ENCODE measurements at places on chromosomes 7 and 10.

DNA sequence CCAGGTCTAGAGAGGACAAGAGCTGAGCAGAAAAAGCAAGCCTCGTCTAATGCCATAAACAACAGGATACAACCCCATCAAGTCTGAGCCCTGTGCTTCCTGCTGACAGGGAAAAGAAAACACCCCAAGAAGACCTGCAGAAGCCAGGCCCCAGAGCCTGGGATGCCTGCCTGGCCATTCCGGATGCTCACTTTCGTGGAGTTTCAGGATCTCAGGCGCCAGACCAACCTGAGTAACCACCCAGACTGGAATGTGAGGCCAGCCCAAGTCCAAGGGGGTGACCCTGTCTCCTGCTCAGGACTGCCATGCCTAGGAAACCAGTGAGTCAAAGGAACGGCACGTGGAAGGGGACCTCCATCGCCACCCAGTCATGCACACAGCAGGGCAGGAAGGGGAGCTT, 74.3 kb downstream of the PLXNA4 start:
- DNase-seq = no peak

DNA sequence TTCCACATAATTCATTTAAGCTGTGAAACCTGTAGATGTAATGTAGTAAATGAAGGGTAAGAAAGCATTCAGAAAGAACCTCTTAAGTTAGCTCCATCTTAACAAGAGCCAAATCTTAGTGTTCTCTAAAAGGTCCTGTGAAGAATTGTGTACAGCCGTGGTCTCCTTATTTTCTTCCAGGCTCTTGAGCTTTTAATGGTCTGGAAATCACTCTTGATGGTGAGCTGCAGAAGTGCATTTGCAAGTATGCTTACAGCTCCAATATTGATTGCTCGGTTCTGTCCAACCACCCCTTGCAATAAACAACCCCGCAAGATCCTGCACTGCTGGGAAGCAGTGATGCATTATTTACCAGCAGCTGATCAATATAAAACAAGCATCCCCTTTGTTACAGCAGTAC, 690.8 kb upstream of the FZD8 start:
- DNase-seq = no peak

- no peak for DNase-seq
These were observed 44.9 kb downstream of the GNA12 start for GRCh38 chr7:2799253-2799652.

GRCh38 chr7:2465928-2466327, 10.3 kb downstream of the GRIFIN start:
- no peak for DNase-seq

DNA sequence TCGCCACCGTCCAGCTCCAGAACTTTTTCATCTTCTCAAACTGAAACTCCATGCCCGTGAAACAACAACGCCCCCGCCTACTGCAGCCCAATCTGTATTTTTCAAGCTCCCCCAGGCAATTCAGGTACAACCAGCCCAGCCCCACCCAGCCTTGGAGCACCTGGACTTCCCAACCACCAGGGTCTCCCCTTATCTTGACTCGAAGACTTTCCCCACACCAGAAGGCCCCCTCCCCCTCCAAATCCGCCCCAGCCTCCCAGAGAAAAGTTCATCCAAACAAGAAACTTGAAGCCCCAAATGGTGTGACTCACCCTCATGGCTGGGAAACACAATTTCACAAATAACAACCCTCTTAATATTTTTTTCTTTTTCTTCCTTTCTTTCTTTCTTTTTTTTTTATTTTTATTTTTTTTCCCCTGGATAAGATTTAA, 10.6 kb downstream of the ZCCHC24 start:
- DNase-seq = no peak

- no peak for DNase-seq
These were observed 61.2 kb upstream of the YAE1 start for GRCh38 chr7:39504963-39505362.

- no peak for DNase-seq
These were observed 352.7 kb upstream of the SEMA3A start for GRCh38 chr7:84547331-84547730.

- DNase-seq = no peak
These were observed 1.0 kb downstream of the POLM start for GRCh38 chr7:44081266-44081748.

DNA sequence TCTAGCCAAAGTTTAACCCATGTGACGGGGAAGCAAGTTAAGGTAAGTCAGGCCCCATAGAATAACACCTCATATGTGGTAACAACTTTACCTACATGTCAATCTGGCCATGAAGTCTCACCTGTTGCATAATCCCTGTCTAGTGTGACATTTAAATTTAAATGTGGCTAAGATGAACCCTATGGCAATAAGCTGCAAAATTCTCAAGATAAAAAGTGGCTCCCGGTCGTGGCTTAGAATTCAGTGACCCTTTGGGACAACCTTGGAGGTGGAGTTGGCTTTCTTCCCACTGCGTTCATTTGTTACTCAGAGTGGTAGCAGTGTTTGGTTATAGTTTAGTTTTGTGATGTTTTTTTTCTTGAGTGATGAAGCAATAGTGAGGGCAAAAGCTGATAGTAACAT, 90.6 kb downstream of the ARID5B start:
- DNase-seq = no peak

GRCh38 chr10:128860574-128860973, 606.5 kb upstream of the MGMT start:
- DNase-seq = no peak

GRCh38 chr7:112619343-112619742, 138.6 kb downstream of the LSMEM1 start:
- DNase-seq = no peak

- no peak for DNase-seq
These were observed 253.5 kb downstream of the ADARB2 start for GRCh38 chr10:1483826-1484225.

DNA sequence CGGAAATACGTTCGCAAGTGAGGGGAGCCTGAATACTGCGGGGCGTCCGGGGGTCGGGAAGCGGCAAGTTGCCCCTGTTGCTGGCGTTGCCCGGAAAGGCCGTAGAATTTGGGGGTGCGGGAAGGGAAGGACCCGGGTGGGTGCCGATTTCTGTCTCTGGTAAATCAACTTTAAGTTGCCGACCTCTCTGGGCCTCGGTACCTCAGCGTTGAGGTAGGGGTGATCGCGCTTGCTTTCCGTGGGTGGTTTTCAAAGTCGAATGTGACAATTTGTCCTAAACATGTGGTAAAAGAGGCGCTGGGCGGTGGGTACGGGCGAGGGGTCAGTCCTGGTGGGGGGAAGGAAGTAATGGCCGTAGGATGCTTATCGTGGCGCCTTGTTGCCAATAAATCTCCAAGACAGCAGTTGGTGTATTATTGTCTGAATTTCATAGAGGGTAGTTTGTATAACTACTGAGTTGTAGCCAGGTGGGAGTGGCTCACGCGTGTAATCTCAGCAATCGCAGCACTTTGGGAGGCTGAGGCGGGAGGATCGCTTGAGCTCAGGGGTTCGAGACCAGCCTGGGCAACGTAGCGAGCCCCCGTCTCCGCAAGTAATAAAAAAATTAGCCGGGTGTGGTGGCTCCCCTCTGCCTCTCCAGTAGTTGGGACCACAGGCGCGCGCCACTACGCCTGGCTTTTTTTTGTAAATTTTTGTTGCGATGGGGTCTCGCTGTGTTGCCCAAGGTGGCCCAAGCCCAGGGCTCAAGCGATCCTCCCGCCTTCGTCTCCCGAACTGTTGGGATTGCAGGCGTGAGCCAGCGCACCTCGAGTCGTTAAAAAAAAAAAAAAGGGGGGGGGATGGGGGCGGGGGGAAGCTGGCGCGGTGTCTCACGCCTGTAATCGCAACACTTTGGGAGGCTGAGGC, 644 bp downstream of the BUD23 start:
- no peak for DNase-seq

- DNase-seq = no peak
These were observed 425.8 kb upstream of the CELF2 start for GRCh38 chr10:10591715-10592341.

DNA sequence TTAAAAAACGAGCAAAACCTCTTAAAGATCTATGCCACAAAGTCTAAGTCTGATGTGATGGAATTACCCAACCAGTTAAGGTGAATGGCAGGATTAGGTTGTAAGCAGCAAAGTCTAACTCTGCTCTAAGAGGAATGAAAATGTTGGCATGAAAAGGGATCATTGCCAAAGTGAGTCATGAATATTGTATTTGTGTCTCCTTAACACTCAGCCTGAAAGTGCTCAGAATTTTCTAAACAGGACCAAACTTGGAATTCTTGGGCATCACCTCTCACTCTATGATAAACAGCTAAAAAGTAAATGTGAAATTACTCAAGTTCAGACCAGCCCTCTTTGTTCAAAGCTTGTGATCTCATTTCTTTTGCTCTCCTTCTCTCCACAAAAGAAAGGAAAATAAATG, 27.0 kb downstream of the PPP1R3A start:
- DNase-seq = no peak

- no peak for DNase-seq
These were observed 110.8 kb downstream of the TMEM178B start for GRCh38 chr7:141184532-141185190.

DNA sequence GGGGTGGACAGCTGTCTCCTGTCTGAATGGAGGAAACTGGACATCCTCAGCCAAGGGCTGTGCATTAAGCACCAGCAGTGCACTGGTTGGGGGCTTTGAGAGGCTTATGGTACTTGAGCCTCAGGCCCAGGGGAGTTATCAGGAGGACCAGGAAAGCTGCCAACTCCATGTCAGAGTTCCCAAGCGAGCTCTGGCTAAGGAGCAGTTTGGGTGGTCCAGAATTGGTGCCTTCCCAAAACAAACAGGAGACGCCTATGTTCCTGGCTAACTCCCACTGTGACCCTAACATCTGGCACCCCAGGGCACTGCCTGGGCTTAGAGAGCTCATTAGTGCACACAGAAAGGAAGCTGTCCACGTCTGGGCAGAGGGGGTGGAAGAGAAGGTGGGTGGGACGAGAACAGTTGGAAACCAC, 408.6 kb upstream of the NPVF start:
- no peak for DNase-seq

- DNase-seq = no peak
These were observed 33.8 kb downstream of the CCNJ start for GRCh38 chr10:96077156-96077555.

DNA sequence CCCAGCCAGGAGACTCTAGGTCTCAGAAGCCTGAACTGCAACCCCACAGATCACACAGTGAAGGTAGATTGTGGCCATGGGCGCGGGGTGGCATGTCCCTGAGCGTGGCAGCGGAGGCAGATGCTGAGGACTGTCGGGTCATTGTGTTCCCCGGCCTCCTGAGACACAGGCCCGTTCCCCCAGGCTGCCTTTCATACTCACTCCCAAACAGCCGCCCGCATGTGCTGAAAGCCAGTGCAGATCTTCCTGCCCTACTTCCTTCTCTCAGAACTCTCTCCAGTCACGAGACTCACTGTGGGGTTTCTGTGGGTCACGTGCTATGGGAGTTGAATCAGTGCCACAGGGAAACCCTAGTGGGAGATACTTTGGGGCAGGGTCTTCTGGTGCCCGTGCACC, 48.0 kb downstream of the ZNF467 start:
- no peak for DNase-seq

DNA sequence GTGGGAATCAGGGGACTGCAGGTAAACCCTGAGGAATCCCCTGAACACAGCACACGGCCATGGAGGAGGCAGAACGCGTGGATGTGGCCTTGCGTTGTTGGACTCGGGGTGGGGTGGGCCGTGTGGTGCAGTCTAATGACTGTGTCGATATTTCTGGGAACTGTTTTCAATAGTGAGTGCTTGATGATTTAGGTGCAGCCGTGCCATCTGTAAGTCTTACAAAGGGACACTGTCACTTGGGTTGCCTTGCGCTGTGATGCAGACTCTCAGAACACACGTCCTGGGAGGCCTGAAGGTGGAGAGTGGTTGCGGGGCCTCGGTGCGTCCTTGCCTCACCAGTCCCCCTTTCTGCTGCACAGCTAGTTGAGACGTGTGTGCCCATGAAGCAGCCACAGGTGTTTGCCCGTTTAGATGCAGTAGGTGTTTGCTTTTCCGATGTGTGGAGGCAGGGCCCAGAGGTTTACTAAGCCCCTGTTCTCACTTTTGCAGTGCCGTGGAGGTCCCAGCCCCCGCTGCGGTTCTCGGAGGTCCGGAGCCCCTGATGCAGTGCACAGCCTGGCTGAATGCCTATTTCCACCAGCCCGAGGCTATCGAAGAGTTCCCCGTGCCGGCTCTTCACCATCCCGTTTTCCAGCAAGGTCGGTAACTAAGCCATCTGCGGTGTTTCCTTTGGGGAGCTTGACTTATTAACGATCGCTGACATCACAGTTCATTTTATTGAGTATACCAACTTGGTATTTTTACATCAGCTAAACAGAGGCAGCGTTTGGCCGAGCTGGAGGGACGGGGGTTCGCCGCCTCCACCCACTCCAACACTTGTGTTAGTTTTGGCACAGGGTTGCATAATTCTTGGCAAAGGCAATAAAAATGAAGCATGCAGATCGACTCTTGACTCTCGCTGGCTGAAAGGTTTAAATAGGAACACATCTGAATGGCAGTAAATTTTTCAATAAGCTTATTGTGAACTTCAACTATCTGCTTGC, 240.7 kb downstream of the MGMT start:
- no peak for DNase-seq

DNA sequence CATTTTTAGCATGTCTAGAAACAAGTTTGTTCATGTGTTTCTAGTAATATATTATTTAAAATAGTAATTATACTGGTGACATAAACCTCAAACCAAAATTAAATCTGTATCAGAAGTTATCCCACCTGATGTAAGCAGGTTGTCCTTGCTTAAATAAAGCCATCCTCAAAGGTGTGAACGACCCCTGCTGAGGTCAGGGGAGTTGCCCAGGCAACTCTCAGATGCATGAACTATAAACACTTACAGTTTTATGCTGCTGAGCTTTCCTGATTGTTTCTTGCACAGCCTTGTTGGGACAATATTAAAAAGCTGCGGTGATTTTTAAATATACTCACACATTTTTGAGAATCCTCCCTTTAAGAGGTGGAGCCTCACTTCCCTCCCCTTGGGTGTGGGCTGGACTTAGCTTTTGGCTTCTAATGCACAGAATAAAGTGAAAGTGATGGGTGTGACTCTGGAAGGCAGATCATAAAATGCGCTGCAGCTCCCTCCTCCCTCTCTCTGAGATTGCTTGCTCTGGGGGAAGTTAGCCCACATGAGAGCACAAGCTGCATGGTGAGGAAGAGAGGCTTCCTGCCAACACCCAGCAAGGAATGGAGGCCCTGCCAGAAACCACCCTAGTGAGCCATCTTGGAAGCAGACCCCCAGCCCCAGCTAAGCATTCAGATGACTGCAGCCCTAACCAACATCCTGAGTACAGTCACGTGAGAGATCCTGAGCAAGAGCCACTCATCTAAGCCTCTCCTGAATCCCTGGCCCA, 152.7 kb downstream of the SKIDA1 start:
- DNase-seq = no peak

GRCh38 chr7:134029-134428, 58.3 kb upstream of the FAM20C start:
- no peak for DNase-seq

- DNase-seq = no peak
These were observed 87.9 kb upstream of the RNF148 start for GRCh38 chr7:122790591-122790990.

- no peak for DNase-seq
These were observed 123.2 kb downstream of the NRP1 start for GRCh38 chr10:33211106-33211878.

- DNase-seq = no peak
These were observed 63.6 kb upstream of the IGFBP3 start for GRCh38 chr7:45984386-45985295.

- no peak for DNase-seq
These were observed 770.1 kb upstream of the CELF2 start for GRCh38 chr10:10247585-10247984.
